BE2C (cell line): ENCODE measurements at places on chromosomes 16 and 17.

GRCh38 chr16:67071476-67072048 is 38.2 kb upstream of the PHAF1 start:
- DNase-seq, result no peak

- no peak for DNase-seq
Measured at GRCh38 chr16:73031155-73031866, 16.6 kb downstream of the ZFHX3 start.

DNA sequence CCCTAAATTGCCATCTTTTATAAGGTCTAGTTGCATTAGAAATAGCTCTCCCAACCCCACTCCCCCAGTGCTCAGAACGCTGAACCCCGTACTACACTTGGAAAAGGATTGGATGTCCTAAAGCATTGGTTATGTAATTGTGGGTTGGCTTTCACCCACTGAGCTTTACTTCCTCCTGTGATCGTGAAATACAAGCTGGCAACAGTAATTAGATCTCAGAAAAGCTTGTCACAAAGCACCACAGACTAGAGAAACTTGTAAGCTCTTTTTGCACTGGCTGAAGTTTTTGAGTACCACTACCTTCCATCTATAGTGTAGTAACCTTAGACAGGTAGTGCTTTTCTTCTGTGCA is 54.4 kb downstream of the SIAH1 start:
- DNase-seq, result no peak

GRCh38 chr16:52529226-52529625 is 17.7 kb downstream of the TOX3 start:
- no peak for DNase-seq

DNA sequence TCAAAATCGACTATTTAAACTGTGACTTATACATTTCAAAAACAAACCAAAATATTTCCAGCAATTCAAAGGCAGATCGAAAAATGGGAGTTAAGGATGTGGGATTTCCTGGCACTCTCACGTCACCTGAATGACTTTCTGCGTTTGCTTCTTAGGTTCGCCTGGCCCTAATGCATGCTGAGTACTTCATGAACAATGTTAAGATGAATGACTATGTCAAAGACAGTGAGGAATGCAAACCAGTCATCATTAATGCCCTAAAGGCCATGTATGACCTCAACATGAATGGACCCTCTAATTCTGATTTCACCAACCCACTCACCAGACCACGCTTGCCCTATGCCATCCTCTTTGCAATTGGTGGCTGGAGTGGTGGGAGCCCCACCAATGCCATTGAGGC is 7.3 kb downstream of the KLHL10 start:
- DNase-seq, result no peak

- DNase-seq, result no peak
Measured at GRCh38 chr16:82835487-82836155, 208.9 kb downstream of the CDH13 start.

GRCh38 chr16:79211586-79211985 is 389.0 kb downstream of the MAF start:
- no peak for DNase-seq
